ENCODE measurements at places on chromosomes 7 and 10.

GRCh38 chr7:55260676-55261385, 104.3 kb upstream of the LANCL2 start:
- DNase-seq, result peak; percentile 16

GRCh38 chr7:38162036-38162435, 16.0 kb upstream of the STARD3NL start:
- no peak for DNase-seq

DNA sequence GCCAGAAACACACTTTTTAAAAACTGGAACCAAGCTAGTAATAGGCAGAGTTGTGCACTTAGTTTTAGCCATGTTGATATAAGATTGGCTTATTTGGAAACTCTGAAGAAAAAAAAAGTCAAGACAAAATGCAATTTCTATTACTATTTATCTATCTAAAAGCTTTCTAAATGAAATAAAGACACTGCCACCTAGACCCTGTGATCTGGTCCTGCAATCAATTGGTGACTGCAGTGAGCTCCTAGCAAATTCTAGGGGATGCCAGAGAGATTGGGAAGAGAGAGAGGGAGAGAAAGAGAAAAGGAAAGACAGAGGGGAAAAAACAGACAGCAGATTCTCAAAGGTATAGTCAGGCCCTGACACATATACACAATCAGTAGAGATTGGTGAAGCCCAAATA, 25.3 kb downstream of the SORCS1 start:
- DNase-seq, result no peak

DNA sequence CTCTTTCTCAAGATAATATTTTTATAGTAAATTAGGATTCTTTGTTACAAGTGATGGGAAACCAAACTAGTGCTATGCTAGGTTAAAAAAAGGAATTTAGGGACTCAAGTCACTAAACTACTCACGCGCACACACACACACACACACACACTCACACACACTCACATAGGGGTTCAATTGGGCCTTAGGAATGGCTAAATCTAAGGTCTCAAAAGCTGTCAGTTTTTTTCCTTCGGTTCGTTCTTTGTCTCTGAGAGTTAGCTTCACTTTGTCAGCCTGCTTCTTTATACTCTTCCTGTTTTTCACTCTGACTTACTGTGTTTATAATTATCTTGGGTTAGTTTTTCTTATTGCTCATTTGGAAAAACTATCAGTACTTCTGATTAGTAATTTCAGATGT, 138.9 kb downstream of the ADK start:
- no peak for DNase-seq

DNA sequence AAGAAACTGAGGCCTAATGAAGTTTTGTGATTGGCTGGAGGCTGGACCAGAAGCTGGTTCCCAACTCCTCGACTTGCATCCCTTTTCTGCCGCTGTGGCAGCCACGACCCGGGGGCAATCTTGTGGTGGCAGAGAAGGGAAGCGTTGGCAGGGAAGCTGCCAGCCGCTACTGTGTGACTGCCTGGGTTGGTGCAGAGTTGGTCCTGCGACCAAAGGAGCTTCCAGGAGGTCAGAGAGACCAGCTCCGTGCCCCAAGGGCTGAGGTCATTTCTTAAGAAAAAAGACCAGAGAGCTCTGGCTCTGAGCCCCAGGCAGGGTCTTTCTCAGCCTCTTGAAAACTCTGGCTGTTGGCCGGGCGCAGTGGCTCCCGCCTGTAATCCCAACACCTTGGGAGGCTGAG, 47.2 kb downstream of the PRF1 start:
- DNase-seq, result no peak

All from renal cortical epithelial cell (primary cell).